Liver (tissue), 10 donors: ENCODE measurements at places on chromosomes 12 and 14. TPM values are rescaled to one million over a fixed set of nuclear protein-coding genes. Genes with fewer than 3 reads are reported as not detected.

Gene FOXG1
- not detected for total RNA-seq

DNA sequence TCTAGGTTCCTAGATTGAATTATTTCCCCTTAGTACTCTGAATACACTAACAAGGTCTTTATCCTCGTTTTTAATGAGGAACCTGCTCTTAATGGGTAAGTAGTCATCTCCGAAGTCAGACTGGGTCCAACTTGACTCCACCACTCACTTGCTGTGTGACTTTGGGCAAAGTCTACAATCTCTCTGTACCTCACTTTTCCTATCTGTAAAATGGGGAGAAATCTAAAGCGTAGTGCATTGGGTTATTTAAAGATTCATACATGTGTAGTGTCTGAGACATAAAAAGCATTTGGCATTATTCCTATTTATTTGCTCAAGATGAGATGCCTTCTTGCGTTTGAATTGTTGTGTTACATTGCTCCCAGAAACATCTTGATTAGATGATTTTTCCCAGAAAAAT lies 51.5 kb downstream of the GTF2A1 start:
- peak overlapping the region; percentile 71 for H3K4me3 ChIP-seq
- peak overlapping the region; percentile 95 for H3K27ac ChIP-seq
- no peaks in the 10 kb centered on the region for H3K27me3 ChIP-seq
- H3K36me3 ChIP-seq, result no peaks in the 10 kb centered on the region

DNA sequence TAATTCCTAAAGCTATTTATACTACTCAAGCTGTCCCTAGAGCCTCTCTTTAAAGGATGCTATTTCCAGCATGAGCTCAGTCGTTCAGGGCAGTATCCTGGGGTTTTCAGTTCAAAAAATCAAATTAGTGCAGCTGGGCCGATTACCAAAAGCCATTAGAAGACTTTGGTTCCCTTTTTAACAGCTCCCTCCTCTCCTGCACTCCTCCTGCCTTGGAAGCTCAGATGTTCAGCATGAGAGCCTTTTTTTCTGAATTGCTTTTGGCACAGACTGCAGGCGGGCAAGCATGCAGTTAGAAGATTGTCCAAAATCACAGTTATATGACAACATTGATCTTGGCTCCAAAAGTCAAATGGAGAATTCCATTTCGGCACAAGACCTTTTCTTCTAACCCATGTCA lies 179.6 kb downstream of the SLC35F4 start:
- DNase-seq, result no peak
- no peaks in the 10 kb centered on the region for H3K27me3 ChIP-seq
- H3K27ac ChIP-seq, result no peak overlapping the region
- H3K4me1 ChIP-seq, result no peaks in the 10 kb centered on the region
- no peak overlapping the region for H3K4me3 ChIP-seq

- no peaks in the 10 kb centered on the region for H3K4me1 ChIP-seq
- no peaks in the 10 kb centered on the region for H3K36me3 ChIP-seq
- no peak overlapping the region for H3K27ac ChIP-seq
- H3K4me3 ChIP-seq, result no peak overlapping the region
- DNase-seq, result no peak
These were observed 11.9 kb upstream of the SLC2A13 start for GRCh38 chr12:40117818-40118217.

DNA sequence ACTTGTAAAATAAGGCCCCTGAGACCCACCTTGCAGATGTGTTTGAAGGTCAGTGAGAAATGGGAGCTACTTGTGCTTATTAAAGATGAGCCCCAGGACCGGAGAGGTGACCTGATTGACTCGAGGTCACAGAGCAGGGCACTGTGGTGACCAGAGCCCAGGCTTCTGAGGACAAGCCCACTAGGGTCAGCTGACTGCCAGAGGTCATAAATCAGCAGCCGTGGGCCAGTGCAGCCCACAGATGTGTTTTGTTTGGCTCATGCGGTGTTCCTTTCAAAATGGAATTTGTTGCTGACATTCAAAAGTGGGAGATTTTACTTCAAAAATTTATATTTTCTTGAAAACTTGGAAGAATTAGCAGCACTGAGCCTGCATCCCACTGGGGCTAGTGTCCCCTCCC lies 24.5 kb downstream of the JDP2 start:
- H3K27ac ChIP-seq, result peak overlapping the region; percentile 88
- no peaks in the 10 kb centered on the region for H3K36me3 ChIP-seq
- H3K4me1 ChIP-seq, result peaks cover 26% of the 10 kb centered on the region
- no peaks in the 10 kb centered on the region for H3K27me3 ChIP-seq
- DNase-seq, result no peak
- no peak overlapping the region for H3K4me3 ChIP-seq

Gene ACOT6
- total RNA-seq, result not detected

DNA sequence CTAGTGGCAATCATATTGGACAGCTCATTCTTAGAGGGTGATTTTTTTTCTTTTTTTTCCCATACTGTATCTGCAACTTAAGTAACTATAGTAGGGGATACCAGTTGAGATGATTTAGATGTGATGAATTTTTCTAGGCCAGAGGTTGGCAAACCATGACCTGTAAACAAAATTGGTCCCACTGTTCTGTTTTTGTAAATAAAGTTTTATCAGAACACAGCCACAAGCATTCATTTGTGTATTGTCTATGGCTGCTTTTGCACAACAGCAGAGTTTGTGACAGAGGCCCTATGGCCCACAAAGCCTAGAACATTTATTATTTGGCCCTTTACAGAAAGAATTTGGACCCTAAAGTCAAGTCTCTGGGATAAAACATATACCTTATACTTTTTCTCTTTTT lies 11.4 kb downstream of the ARF6 start:
- no peaks in the 10 kb centered on the region for H3K4me1 ChIP-seq
- no peak overlapping the region for H3K27ac ChIP-seq
- no peak overlapping the region for H3K4me3 ChIP-seq
- DNase-seq, result no peak
- no peaks in the 10 kb centered on the region for H3K36me3 ChIP-seq
- no peaks in the 10 kb centered on the region for H3K27me3 ChIP-seq

GRCh38 chr12:84165998-84166571 lies 746.5 kb downstream of the SLC6A15 start:
- H3K4me1 ChIP-seq, result no peaks in the 10 kb centered on the region
- no peak overlapping the region for H3K4me3 ChIP-seq
- no peak overlapping the region for H3K27ac ChIP-seq
- no peaks in the 10 kb centered on the region for H3K27me3 ChIP-seq

Gene HRK
- 0.14 TPM for total RNA-seq
